ENCODE measurements at places on chromosomes 5 and 9.

GRCh38 chr9:129081388-129081904, 535 bp downstream of the DOLPP1 start:
- DNase-seq = no peak

DNA sequence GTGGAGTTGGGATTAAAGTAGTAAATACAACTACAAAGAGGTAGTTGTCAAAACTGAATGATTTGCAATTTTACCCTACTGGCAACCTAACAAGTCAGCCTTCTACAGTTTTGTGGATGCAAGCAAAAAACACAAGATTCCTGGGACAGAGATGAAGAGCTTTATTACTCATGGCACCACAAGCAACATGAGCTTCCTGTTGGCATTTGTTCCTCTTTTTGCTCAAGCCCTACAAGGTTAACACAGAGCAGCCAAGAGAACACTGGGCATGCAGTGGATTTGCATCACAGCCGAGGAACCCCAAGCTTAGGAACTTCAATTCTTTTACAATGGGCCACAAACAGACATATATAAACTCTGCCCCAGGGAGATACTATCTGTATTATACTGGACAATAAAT, 28.8 kb upstream of the DMAC1 start:
- no peak for DNase-seq

- no peak for DNase-seq
Measured at GRCh38 chr5:94749042-94749441, 130.6 kb downstream of the SLF1 start.

- DNase-seq = no peak
Measured at GRCh38 chr5:121500310-121500709, 351.4 kb upstream of the FTMT start.

DNA sequence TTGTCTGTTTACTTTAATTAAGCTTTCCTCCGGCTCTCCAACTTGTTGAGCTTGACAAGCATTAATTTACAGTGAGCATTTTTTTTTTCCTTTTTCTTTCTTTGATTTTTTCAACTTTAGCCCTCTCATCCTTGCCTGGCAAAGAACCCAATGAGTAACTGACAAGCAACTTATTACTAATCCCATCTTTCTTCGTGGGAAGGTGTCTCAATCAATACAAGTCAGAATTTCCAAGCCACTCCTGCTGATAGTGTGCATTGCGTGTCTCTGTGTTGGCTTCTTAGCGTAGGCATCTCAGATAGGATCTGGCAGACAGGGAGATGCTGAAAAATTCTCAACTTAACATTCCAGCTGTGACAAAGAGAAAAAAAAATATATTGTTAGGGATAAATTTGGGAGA, 527.7 kb upstream of the WWC1 start:
- no peak for DNase-seq

DNA sequence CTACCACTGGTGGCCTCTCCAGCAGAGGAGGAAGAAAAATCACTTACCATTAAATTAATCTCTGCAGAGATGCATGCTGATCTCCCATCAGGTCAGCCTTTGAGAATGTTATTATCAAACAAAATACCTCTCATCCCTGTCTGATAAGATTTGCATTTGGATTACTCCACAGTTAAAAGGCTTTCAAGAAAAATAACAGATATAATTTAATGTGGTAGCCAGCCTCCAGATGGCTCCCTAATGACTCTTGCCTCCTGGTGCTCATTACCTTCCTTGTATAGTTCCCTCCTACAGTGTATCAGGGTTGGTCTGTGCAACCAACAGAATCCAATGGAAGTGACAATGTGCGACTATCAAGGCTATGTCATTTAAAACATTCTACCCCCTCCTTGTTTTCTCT, 63.6 kb upstream of the TNPO1 start:
- DNase-seq = no peak

GRCh38 chr5:79672392-79672791, 17.2 kb upstream of the CMYA5 start:
- no peak for DNase-seq

DNA sequence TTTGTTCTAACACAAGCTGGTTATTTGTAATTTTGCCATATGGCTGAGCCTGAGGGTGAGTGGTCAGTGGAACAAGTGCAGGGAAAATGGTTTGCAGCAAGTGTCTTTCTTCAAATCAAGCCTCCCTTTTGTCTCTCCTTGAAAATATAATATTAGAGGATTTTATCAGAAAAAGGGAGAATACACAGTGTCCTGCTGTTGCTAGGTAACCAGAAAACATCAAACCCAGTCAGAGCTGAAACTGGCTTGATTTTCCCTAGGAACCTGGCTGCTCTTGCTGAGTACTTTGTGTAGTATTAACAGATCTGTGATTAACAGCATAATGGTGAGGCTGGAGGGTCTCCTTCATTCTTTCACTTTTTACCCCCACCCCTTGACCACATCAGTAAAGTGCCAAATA, 314.0 kb downstream of the ARHGEF28 start:
- DNase-seq = no peak

- DNase-seq = no peak
Measured at GRCh38 chr9:35112257-35113020, 3.2 kb downstream of the ATOSB start.

DNA sequence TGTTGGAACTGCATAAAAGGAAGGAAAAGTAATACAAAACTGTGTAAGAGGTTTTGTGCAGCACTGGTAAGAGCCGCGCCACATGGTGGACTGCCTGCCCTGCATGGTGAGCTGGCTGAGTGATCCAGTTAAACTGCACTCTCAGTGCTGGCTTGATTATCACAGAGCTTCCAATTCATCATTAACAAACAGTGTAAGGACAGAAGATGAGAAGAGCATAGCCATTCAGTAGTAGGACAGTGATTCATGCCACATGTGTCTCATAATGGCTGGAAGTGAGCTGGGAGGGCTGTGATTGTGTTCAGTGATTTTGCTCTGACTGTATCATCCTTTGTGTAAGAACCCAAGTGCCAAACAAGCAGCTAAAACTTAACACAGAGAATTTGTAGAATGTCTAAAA, 14.1 kb downstream of the ASPN start:
- no peak for DNase-seq

DNA sequence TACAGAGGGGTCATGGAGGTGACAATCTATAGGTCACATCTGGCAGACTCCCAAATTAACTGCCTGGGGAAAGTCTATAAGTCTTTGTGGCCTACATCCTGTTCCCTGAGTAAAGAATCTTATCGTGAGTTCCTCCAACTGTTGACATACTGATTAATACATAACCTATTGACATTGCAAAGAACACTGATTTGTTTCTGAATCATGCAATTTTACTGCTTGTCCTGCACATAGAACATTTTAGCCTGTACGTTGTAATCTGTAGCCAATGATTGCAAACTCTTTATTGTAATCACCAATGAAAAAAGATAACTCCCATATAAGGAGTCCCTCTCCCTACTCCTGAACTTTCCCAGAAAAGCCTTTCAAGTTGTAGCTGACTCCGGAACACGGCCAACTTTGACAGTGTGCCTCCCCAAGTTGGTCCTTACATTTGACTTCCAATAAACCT, 18.8 kb upstream of the OR2K2 start:
- no peak for DNase-seq

GRCh38 chr5:181181650-181182565, 23.1 kb downstream of the TRIM7 start:
- no peak for DNase-seq

- no peak for DNase-seq
Measured at GRCh38 chr5:64625678-64626077, 64.6 kb upstream of the SHISAL2B start.

DNA sequence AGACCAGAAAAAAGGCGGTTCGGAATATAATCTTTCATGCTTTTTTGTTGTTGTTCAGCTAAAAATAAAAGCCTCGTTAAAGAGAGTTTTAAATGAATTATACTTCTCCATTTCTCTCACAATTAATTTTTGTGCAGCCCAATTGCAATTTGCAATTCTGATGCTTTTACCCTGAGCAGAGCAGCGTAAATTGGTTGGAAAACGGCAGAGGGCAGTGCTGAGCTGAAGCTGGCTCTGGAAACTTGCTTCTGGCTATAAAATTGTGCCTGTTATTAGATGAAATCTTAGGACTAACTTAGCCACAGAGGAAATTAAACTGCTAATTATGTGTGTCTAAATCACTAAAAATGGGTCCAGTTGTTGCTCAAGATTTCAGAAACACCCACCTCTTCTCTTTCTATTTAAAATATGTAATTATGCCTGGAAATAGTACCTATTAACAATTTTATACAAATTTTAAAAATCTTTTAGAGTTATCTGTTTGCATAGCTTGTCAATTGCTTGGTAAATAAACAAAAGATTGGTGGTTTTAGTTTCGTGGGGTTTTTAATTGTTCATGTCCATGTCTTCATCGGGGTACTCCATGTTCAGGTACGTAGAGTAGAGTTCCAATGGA, 441.8 kb upstream of the TLE4 start:
- no peak for DNase-seq

GRCh38 chr5:6805841-6806240, 92.6 kb downstream of the TENT4A start:
- DNase-seq = no peak
